Amniotic epithelial cell (primary cell): ENCODE measurements at places on chromosomes 11 and 22.

- peak; percentile 41 for DNase-seq
Measured at GRCh38 chr22:39518144-39518786, 2.1 kb upstream of the ATF4 start.

DNA sequence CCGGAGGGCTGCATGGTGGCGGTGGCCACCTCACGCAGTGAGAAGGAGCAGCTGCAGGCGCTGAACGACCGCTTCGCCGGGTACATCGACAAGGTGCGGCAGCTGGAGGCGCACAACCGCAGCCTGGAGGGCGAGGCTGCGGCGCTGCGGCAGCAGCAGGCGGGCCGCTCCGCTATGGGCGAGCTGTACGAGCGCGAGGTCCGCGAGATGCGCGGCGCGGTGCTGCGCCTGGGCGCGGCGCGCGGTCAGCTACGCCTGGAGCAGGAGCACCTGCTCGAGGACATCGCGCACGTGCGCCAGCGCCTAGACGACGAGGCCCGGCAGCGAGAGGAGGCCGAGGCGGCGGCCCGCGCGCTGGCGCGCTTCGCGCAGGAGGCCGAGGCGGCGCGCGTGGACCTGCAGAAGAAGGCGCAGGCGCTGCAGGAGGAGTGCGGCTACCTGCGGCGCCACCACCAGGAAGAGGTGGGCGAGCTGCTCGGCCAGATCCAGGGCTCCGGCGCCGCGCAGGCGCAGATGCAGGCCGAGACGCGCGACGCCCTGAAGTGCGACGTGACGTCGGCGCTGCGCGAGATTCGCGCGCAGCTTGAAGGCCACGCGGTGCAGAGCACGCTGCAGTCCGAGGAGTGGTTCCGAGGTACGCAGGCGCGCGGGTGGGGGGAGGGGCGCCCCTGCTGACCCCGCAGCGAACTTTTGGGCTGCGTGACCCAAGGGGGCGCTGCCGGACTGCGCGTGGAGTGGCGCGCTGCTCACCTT lies 670 bp downstream of the NEFH start:
- DNase-seq, result peak; percentile 87

DNA sequence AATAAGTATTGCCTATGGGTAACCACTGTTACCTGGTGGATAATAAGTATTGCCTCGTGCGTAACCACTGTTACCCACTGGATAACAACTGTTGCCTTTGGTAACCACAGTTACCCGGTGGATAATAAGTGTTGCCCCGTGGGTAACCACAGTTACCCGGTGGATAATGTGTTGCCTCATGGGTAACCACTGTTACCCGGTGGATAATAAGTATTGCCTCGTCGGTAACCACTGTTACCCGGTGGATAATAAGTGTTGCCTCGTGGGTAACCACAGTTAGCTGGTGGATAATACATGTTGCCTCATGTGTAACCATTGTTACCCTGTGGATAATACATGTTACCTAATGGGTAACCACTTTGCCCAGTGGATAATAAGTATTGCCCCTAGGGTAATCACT lies 9.8 kb upstream of the NXPE4 start:
- DNase-seq, result no peak

DNA sequence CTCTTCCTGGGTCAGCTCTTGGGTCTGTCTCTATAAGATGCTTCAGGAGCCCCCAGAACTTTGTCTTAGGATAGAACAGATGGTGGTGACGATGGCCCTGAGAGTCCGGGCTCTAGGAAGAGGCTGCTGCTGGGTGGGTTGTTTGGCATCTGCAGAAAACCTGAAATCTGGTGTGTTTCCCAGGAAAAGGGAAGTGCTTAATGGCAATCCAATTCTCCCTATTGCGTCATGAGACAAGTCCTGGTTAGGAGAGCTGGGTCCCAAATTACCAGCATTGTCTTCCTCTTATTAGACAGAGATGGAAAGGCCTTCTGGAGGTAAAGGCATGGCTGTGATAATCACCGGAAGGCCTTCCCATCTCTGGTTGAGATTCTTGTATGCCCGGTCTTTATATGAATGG lies 48.9 kb upstream of the GRAMD1B start:
- no peak for DNase-seq

DNA sequence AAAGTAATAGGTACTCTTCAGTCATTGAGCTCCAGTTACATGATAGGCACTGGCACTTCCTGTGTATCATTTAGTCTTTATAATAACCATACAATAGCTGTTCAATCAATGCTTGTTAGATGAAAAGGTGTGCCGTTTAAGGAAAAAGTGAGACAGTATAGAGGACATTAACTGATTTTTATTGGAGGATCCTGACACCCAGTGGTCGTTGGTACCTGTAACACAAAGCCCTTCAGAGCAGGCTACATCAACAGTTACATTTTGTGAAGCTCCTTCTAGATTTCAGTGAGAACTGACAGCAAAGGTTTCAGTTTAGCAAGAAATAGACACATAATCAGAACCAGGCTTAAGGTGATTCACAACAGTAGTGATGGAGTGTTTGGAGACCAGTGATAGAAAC lies 44.2 kb downstream of the CCDC81 start:
- DNase-seq, result no peak
